Activated CD4-positive, alpha-beta T cell treated with anti-CD3 and anti-CD28 coated beads for 48 hours (primary cell): ENCODE measurements at places on chromosomes 7 and 10.
A peak's percentile ranks its signal among the peaks of the same experiment; 100 is the strongest.

DNA sequence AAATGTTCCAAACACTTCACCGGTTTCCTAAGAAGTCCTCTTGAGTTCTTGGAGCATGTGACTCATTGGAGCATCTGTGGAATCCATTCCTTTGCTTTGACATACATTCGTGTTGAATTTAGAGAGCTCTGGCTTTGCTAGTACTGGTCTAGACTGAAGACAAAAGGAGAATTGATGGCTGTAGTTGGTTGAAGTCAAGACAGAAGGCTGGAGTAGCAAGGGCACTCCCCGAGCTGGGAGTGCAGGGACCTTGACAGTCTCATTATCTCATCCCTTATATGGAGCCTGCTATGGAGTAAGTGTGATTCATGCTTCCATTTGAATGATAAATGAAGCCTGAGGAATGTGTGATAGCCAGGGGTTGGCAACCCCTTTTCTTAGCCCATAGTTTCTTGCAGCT is 1249.1 kb downstream of the TYW1 start:
- DNase-seq: no peak

GRCh38 chr10:86450806-86451603 is 70.6 kb downstream of the WAPL start:
- no peak for DNase-seq

DNA sequence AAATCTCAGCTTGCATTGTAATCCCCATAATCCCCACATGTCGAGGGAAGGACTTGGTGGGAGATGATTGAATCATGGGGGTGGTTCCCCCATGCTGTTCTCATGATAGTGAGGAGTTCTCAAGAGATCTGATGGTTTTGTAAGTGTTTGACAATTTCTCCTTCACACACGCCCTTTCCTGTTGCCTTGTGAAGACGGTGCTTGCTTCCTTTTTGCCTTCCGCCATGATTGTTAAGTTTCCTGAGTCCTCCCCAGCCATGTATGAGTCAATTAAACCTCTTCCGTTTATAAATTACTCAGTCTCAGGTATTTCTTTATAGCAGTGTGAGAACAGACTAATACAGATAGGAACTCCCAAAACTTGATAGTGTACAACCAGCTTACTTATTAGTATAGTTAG is 98.6 kb downstream of the CREM start:
- no peak for DNase-seq

GRCh38 chr10:105973902-105974301 is 1190.6 kb downstream of the SORCS1 start:
- no peak for DNase-seq

DNA sequence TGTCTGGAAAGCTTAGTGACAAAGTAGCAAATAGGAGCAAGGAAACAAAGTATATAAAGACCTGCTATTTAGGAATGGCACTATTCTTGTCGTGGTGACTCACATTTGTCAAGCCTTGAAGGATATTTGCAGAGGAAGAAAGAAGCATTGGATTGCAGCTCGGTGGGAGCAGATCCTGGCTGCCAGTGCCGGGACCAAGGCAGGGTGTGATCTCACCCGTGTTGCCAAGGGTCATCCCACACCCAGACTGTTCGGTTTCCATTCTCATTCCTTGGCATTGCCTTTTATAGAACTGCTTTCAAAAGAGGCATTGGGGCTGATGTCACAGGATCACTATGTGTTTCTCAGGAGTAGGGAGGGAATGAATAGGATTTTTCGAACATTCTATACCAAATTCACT is 176.2 kb downstream of the GALNT17 start:
- no peak for DNase-seq

GRCh38 chr7:2490181-2490651 is 14.0 kb upstream of the GRIFIN start:
- DNase-seq: no peak

- DNase-seq: no peak
Observed at GRCh38 chr10:73841061-73841421, 29.6 kb upstream of the NDST2 start.

DNA sequence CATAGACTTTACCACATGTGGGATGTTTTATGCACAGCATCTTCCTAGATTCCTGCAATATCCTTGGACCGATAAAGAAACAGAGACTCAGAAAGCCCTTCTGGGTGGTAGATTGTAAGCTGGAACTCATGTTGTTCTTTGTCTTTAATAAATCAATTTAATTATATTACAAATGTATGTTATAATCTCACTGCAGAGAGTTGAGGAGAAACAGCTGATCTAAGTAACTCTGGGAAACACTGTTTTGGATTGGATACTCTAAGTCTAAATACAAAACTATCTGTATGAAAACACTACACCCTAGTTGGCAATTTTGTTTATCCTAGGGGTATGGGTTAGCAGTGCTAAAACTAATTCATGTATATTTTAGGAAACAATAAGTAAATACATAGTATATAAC is 1015.2 kb downstream of the XPNPEP1 start:
- no peak for DNase-seq

- DNase-seq: no peak
Observed at GRCh38 chr10:12179606-12180170, 16.0 kb downstream of the NUDT5 start.

DNA sequence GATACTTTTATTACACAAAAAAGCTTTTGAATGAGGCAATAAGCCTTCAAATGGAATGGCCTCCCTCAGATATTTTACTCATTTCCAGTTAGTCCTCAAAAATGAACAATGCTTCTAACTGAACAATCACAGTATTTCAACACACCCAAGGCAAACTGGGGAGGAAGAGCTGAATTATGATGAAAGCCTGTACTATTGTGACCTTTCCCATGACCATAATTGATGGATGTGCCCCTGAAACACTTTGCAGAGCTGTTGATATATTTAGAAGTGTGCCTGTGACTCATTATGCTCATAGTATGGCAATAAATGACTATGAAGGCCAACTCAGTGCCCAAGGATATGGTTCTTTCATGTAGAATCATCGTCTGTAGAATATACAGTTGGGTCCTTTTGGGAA is 248.1 kb downstream of the AHR start:
- DNase-seq: no peak

GRCh38 chr10:124744102-124745050 is at the start of gene FAM53B:
TSS of gene FAM53B (minus strand) at chr10:124744378. CDS start at chr10:124706713, 37,665 bp downstream.
- DNase-seq: peak; percentile 84

DNA sequence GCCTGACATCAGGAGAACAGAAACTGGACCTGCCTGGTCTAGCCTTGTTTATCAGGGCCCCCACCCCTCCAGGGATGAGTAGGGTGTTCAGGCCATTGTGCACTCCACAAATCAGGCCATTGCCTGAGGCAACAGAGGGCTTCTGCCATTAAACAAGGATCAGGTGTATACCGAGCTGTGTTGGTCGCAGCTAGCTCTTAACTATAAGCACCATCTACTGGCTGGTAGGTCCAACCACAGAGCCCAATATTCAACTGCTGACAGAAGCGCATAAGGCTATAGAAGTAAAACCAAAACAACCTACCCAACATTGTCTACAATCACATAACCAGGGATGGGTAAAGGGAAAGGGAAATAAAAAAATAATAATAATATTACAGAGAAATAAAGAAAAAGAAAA is 451.7 kb upstream of the TEX47 start:
- no peak for DNase-seq

DNA sequence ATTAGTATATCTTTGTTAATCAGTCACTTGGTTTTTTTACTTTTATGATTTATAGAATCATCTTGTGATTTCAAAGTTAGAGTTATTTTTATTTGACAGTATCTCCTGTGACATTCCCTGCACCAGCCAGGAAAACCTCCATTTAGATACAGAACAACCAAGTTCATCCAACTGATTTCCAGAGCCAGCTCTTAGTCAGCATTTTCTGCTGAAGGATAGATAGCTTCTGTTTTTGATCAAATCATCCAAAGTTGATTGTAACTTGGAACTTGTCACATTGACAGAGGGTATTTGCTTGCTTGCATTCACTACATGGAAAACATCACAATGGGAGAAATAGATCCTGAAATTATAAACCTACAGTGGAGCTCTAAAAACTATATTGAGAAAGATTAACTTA is 122.6 kb downstream of the PON1 start:
- no peak for DNase-seq

DNA sequence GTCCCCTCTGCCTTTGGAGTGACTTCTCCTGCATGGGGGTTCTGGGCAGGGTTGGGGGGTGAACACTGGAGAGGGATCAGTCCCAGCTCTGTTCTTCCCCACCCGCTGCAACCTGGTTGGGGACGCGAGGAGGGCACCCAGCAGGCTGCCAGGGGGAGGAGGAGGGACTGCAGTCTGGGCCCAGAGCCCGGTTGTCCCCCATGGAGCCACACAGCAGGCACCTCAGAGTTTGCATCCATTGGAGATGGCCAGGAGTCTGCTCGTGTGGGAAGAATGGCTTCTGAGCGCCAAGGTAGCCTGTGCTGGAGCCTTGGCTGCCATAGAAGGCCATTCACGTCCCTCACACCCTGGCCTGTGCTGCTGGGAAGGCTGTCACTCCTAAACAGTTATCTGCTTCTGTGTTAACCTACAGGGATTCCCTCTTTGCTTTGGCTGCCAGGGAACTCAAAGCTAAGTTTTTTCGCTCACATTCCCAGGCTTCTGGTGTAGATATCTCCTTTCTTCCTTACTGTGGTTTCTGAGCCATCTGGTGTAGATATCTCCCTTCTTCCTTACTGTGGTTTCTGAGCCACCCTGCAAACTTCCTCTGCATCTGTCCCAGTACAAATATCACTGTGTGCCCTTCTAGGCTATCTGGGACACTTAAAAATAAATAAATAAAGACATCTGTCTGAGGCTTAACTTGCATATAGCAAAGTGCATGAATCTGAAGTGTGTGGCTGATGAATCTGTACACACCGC is 133.7 kb downstream of the LHPP start:
- DNase-seq: no peak

DNA sequence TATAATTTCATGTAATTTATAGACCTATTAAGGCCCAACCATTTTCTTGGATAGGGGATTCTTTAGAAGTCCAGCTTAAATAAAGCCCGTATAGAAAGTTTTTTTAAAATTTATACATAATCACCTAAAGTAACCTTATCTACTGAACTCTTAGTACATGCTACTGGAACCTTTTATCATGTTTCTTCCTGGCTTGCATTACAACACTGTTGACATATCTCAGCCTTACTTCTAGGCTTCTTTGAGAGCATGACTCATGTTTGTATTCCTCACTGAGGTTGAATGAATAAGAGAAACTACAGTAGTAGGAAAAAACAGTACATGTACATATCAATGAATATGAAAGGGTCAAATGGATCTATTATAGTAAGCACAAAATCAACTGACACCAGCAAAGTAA is 8.2 kb upstream of the MAGI2 start:
- DNase-seq: no peak

DNA sequence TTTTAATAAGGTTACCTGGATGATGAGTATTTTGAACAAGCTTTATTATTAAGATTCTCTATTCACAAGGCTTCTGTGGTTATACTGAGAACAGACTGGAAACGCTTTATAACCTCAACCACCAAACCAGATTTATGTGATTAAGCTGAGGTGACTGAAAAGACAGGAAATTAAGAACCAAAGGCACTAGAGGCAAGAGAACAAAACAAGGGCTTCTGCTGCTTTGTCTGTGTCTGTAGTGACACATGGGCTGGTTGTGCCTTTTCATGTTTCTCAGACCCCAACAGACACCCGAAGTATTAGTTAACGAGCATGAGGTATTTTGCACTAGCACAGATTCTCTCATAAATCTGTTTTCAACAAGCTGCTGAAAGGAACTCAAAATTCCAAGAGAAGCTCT is 64.4 kb downstream of the RAPGEF5 start:
- no peak for DNase-seq

DNA sequence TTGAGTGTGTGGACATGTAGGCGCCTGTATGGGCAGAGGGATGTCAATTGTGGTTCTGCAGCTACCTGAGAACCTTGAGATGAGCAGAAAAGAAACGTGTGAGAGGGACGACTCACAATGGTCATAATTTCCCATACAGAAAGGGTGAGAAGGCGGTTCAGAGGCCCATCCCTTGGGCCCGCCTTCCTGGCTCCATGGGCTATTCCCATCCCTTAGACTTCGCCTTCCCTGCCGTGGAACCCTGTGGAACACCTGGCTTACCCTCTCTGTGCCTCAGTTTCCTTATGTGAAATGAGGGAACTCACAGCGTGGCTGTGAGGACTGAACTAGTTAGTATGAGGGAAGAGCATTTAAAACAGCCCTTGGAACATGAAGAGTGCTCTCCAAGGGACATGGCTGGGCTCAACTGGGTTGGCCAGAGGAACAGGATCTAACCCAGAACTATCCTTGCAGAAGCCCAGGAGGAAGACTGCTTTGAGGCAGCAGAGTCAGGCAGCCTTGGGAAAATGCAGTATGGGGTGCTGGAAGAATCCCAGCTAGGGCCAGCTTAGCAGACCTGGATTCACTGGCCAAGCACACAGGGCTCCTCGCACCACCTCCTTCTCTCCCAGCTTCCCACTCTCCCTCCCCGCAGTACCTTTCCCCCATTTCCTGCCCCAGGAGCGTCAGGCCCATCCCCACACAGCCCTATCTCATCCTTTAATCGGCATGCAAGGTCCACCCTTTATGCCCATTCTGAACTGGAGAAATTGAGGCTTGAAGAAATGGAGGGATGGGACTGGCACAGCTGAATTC is 11.1 kb upstream of the ZMIZ1 start:
- no peak for DNase-seq

DNA sequence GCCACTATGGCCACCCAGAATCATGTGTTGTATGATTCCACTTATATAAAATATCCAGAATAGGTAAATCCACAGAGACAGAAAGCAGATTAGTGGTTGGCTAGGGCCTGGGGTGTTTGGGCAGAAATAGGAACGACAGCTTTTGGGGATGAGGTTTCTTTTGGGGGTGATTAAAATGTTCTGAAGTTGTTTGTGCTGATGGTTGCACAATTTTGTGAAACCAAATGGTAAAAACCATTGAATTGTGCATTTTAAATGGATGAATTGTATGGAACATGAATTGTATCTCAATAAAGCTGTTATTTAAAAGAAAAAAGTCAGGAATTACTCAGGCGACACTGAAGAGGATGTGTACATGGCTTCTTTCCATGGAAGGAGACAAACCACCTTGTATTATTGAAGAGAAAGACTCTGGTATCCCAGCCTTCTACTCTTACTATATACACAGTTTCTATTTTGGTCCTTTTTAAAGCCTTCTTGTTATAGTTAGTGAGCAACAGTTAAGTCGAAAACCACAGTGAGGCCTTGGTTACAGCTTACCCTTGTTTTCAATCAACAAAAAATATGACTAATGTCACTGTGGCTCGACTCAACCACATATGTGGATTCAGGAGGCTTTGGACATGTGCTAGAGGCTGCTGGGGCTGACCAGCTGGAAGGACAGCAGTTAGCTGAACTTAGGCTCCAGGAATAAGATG is 57.1 kb upstream of the KMT2E start:
- DNase-seq: peak; percentile 40

GRCh38 chr7:94391726-94392392 is 2.8 kb upstream of the COL1A2 start:
- DNase-seq: no peak

DNA sequence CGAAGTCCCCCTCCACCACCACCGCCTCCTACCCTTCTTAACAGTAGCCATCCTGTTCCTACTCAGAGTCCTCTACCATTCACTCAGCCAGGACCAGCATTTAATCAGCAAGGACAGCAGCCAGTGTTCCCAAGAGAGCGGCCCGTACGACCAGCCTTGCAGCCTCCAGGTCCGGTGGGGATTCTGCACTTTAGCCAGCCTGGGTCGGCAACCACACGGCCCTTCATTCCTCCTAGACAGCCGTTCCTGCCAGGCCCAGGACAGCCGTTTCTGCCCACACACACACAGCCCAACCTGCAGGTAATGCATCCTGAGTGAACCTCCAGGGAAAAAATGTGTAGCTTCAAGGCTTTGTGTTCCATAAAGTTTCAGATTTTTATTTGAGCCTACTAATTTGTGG is 74.2 kb downstream of the SHH start:
- no peak for DNase-seq
